ENCODE measurements at places on chromosomes 1 and 21. TPM values are rescaled to one million over a fixed set of nuclear protein-coding genes. Genes with fewer than 3 reads are reported as not detected.

DNA sequence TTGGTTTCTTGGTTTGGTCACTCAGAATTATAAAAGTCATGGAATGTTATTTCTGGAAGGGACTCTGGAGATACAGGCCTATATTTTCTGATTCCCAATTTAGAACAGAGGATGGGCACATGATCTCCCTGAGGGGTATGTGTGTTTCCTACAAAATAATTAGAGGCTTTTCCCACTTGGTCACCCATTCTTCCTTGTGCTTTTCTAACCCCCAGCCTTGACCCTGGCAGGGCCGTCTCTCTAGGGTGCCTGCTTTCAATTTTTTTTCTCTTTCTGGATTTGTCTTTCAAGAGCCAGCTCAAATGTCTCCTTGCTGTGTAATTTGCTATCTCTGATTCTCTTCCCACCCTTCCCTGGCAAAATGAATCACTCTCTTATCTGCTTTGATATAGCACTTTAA is 131.9 kb downstream of the HLX start:
- DNase-seq, result no peak

DNA sequence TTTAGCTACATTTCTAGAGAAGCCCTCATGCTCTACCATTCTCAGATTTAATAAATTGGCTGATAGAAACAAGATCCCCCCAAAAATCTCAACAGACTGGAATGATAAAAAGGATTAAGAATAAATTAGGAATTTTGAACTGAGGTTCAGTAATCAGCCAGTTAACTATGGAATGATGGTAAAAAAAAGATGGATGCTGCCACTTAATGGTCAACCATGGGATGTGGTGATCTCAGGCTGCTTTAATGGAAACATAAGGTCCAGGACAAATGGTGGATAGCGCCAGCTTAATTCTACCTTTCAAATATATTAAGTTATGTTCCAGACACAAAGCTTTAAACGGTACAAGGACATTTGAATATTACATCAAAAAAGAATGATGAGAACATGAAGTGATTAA is 49.9 kb downstream of the CCN1 start:
- no peak for DNase-seq

GRCh38 chr1:116559304-116559761 is 11.5 kb downstream of the CD58 start:
- no peak for DNase-seq

Gene RIIAD1
- not detected for total RNA-seq

Gene RNU1-3
- total RNA-seq, result not detected

Gene C1orf116
- total RNA-seq, result 1.7 TPM

Gene GNAI3
- total RNA-seq, result 6.7 TPM

Gene CDC20
- 220 TPM for total RNA-seq

Measured in Caki2 (cell line).